ENCODE measurements at places on chromosomes 7 and 10.

- no peak for DNase-seq
Measured at GRCh38 chr10:4046712-4047354, 261.8 kb upstream of the KLF6 start.

GRCh38 chr10:92156874-92157773 is 133.8 kb downstream of the CPEB3 start:
- DNase-seq, result no peak

GRCh38 chr7:2425749-2426148 is 22.3 kb downstream of the CHST12 start:
- no peak for DNase-seq

- DNase-seq, result no peak
Measured at GRCh38 chr10:102431452-102432124, 786 bp downstream of the CUEDC2 start.

- no peak for DNase-seq
Measured at GRCh38 chr7:142150356-142150755, 38.8 kb downstream of the MGAM2 start.
